ENCODE measurements at places on chromosomes 6 and 20. TPM values are rescaled to one million over a fixed set of nuclear protein-coding genes. Genes with fewer than 3 reads are reported as not detected.

GRCh38 chr20:6698056-6698455 lies 69.4 kb upstream of the BMP2 start:
- no peak for DNase-seq

- no peak for DNase-seq
These were observed 633.7 kb upstream of the EYS start for GRCh38 chr6:66340736-66341135.

GRCh38 chr6:108720827-108721226 lies 127.4 kb upstream of the ARMC2 start:
- no peak for DNase-seq

DNA sequence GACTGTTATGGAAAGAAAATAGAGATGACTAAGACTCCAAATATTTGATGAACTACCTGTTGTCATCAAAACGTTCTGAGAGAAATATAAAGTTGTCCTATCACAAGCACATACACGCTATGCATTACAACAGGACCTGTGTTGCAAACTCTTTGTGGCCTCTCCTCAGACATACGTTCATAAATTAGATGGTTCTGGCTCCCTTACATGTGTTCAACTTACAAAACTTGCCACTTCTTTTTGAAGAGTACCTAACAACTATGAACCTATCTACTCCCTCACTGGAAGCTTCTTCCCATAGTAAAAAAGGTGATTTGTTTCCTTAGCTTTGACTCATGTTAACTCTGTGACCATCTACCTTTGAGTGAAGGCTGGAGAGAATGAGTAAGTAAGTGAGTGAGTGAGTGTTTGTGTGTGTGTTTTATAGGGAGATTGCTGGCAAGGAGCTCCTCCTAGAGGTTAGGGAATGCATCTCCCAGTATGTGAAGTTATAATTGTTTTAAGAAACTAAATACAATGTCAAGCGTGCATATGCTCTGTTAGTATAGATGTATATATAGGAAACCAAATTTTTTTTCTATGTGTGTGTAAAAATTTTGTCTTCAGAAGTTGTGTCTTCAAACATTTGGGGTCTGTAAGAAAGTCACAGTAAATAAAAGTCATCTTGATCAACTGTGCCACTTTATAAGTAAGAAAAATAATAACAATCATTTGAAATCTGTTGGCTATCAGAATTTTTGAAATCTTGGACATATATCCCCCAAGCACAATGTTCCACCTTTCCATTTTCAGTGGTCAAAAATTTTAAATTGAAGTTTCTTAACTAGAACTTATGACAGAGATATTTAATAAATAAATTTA lies 1211.1 kb upstream of the GJE1 start:
- DNase-seq, result no peak

DNA sequence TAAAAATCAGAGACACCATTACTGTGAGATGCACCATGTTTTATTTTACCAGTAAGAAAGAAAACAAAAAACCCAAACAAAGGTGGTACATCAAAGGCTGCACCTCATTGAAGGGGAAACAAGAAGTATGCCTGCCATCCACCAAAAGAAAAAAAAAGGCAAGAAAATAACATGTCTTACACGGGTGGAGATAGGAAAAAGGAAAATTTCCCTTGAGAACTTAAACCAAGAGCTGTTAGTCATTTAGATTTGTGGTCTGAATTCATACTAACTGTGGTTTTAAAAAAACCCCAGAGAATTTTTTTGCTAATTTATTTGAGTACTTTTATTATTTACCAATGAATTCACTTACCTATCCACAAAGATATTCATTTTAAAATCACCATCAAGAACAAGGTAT lies 144.0 kb downstream of the LRRC1 start:
- no peak for DNase-seq

DNA sequence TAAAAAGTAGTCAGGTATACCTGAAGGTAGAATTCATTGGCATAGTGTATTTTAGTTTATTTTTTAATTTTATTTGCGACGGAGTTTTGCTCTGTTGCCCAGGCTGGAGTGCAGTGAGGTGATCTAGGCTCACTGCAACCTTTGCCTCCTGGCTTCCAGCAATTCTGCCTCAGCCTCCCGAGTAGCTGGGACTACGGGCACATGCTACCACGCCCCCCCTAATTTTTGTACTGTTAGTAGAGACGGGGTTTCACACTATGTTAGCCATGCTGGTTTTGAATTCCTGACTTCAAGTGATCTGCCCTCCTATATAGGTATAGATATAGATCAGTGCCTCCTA lies 102.8 kb upstream of the PRSS16 start:
- DNase-seq, result no peak

- no peak for DNase-seq
These were observed 11.8 kb downstream of the SRC start for GRCh38 chr20:37357481-37358365.

- no peak for DNase-seq
These were observed 129.3 kb downstream of the KLHL32 start for GRCh38 chr6:97053643-97054411.

Gene FLOT1
- 211 TPM for total RNA-seq

DNA sequence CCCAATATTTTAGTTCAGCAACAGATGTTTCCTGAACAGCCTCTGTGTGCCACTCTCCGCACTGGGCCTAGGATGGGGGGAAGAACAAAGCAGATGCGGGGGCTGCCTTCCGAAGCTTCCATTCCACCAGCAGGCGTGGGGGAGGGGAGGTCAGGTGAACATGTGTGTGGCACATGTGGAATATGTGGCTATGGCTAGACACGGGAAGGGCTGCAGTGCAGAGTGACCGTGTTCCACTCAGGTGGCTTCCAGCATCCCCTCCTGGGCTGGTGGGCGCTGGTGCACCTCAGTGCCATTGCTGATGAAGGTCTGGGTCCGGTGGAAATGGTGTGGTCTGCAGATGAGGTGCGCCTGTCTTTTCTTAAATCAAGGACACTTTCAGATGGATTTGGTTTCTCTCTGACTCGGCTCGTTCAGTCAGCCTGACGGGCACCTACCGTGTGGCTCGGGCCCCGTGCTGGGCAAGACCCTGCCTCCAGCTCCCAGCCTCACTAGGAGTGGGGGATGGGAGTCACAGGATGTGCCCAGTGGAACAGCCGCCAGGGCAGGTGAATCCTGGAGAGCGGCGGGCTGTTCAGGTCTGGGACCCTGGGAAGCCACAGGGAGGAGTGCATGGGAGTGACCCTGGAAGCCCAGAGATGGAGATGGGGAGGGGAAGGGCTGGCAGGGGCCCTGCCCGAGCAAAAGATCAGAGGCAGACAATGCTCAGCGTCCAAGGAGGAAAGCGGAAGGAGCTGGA lies 111.0 kb downstream of the SYCP2 start:
- DNase-seq, result no peak

- no peak for DNase-seq
These were observed 12.9 kb downstream of the IPCEF1 start for GRCh38 chr6:154343473-154344308.

- no peak for DNase-seq
These were observed 121.6 kb upstream of the KCNG1 start for GRCh38 chr20:51144476-51144875.

- no peak for DNase-seq
These were observed 72.4 kb upstream of the TMEM181 start for GRCh38 chr6:158487495-158487894.

DNA sequence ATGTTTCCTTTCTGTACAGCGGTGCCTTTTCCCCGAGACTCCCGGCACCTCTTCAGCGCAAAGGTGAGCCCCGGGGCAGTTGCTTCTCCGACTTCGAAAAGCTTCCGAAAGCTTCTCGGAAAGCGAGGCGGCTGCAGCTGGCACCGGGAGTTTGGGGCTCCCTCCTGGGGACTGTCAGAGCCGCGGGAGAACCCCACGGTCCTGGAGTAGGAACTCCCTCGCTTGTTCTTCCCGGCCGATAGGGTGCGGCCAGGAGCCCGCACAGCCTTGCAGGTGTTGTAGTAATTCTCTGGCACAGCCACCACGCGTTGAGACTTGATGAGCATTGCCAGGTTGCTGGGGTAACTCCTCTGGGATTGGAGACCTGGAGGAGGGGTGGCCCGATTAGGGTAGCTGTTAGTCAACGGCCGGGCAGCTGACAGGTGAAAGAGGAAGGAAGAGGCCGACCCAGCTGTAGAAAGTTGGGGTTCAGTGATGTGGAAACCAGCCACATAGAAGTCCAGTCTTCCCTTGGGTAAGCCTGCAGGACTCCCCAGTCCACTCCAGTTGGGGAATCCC lies 721 bp downstream of the KDM1B start:
- DNase-seq, result peak; percentile 51

DNA sequence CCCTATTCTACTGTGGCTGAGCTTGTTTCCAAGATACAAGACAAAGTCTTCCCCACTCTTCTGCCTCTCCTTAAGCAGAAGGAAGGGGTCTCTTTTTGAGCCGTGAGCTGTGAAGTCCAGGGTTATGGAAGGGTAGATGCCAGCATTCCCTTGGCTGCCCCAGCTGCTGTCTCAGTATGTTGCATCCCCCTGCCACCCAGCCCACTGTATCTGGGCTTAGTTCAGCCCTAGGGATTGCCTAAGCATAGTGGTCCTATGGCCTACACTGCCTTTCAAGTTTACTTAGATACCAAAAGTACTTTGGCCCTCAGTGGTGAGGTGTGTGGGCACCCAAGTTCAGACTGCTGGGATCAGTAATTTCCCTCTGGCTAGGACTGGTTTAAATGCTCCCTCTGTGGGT lies 421.9 kb upstream of the KHDRBS2 start:
- DNase-seq, result no peak

- no peak for DNase-seq
These were observed 102.3 kb downstream of the HIVEP2 start for GRCh38 chr6:142842418-142843261.

Gene SASH1
- 33.9 TPM for total RNA-seq

DNA sequence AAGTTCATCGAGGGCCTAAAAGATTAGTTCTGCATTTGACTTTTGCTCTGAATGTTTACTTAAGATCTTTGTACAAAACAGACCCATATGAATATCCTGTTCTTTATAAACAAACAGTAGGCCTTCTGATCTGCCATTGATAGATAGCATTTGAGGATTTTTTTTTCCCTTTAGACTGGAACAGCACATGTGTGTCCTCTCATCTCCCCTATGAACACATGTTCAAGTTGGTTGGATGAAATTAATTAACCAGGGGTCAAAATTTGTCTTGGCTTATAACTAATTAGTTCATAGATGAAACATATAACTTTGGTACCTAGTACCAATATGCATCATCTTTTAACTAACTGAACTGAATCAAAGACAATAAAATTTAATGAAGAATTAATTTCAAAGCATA lies 81.3 kb downstream of the AK9 start:
- DNase-seq, result no peak

Gene KCNK15
- 0.49 TPM for total RNA-seq

DNA sequence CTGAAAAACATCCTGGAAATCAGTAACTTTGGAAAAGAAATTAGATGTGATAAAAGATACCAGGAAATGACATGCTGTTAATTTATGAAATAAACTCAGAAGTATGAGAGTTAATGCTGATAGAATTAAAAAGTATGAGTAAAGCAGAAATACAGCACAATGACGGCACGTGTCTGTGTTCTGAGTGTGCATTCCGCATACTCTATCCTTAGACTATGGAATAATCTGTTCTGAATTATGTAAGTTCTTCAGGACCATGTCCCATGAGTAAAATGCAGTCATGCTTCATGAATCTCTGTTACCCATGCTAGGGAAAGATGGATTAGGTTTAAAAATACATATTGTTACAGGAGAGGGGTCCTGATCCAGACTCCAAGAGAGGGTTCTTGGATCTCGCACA lies 21.7 kb downstream of the HECA start:
- no peak for DNase-seq

GRCh38 chr20:62774762-62775161 lies 21.5 kb upstream of the MRGBP start:
- DNase-seq, result no peak

- DNase-seq, result no peak
These were observed 275.1 kb downstream of the CDC5L start for GRCh38 chr6:44662461-44663121.

Gene RGS17
- 0.41 TPM for total RNA-seq

DNA sequence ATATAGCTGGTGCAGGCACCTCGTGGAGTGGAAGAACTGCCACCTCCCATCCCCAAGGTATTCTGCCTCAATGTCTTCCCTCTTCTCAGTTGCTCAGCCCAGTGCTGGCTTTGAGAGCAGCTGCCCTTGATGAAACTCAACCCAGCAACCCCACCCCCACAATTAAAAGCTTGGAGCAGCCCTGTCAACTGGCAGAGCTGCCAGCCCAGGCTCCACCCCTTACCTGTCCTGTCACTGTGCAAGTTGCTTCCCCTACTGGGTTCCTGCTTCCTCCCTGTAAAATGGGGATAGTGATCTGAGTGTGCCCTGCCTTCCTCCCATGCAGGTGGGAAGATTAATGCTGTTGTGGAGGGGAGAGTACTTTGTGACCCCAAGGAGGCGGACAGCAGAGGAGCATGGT lies 4.5 kb downstream of the TMEM63B start:
- DNase-seq, result no peak

GRCh38 chr6:170473301-170473717 lies 79.8 kb downstream of the PSMB1 start:
- no peak for DNase-seq

DNA sequence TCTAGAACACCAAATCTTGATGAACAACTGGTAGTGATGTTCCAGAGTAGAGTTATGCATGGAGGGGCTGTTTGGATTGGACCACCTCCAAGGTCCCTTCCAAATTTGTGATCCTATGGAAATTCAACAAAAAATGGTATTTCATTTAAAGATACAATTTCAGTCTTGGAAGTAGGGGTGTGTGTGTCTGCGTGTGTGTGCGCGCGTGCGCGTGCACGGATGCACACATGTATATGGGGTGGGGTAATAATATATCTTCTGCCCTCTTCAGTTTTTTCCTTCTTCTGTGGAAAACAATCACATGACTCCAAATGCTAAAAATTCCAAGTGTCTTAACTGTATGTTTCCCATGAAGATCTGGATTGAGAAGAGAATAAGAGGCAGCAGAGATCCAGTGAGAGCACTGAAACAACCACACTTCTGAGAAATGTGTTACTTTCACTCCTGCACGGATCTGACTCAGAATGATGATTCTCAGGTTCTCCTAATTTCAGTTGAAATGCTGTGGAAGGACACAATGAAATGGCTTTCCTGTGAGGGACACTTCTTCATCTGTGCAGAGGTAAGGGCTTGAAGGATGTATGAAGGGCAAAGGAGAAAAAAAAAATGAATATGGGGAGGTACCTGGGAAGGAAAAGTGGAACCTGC lies 10.6 kb upstream of the IL17F start:
- DNase-seq, result no peak

- DNase-seq, result peak; percentile 42
These were observed 16.1 kb upstream of the ZNF217 start for GRCh38 chr20:53609491-53610445.

GRCh38 chr6:145801021-145801420 lies 13.6 kb downstream of the FBXO30 start:
- DNase-seq, result no peak

- peak; percentile 28 for DNase-seq
These were observed 42.9 kb upstream of the FAM83D start for GRCh38 chr20:38883081-38883980.

- DNase-seq, result peak; percentile 65
These were observed 198.7 kb downstream of the MOXD1 start for GRCh38 chr6:132202574-132202973.

DNA sequence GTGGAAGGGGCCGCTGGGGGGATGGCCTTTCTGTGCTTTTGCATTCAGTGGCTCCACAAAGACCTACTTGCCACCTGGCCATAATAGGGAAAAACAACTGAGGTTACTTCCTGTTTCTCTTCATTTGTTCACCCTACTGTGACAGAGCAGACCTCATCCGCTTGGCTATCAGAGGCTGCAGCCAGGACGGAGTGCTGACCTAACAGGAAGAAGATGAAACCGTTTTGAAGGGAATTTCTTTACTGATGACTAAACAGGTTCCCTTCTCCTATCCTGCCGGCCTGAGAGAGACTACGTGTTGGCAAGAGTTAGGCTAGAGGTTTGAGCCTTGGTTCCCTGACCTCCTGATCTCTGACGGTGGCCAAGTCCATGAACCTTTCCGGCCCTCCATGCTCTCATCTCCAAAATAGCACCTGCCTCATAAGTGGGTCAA lies 21.3 kb downstream of the PRR18 start:
- DNase-seq, result no peak

Gene EYA4
- 11.8 TPM for total RNA-seq
